ENCODE measurements at places on chromosomes 12 and 14.

GRCh38 chr14:28608851-28609828 is 157.4 kb upstream of the FOXG1 start:
- no peak for DNase-seq

- DNase-seq: no peak
Observed at GRCh38 chr12:100632445-100632892, 59.0 kb downstream of the GAS2L3 start.

DNA sequence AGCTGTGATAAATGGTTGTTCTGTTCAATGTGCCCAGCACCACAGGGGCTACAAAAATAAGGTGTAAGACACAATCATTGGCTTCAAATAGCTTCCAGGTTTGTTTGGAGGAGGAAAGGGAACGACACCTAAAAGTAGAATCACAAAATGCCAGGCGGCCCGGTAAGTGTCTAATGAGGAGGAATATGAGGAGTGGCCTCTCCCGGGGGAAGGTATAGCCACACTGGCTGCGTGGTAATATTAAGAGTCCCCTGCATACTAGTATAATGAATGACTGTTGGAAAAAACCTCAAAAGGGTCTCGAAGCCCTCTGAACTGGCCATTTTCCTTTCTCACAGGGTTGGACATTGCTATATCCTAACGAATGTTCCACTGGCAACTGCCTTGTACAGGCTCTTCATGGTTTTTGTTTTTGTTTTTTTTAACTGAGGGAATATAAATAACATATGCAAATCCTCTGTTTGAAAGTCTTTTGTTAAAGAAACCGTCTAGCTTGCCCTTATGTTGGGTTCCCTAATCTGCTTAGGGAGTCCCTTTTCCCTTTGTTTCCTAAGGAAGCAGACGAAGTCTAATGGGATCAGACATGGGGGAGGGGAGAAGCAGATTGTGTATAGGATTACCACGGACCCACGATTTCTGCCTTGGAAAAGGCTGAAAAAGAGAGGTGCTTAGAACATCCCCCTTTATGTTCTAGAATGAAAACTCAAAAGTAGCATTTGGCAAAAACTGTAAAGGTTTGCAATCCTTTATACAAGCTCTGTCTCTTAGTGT is 4.2 kb downstream of the CCDC60 start:
- no peak for DNase-seq

- no peak for DNase-seq
Observed at GRCh38 chr14:89171168-89171567, 245.9 kb downstream of the FOXN3 start.

GRCh38 chr12:91388573-91388972 is 206.0 kb upstream of the DCN start:
- no peak for DNase-seq

- DNase-seq: no peak
Observed at GRCh38 chr14:64965356-64966000, 6.7 kb downstream of the RAB15 start.

DNA sequence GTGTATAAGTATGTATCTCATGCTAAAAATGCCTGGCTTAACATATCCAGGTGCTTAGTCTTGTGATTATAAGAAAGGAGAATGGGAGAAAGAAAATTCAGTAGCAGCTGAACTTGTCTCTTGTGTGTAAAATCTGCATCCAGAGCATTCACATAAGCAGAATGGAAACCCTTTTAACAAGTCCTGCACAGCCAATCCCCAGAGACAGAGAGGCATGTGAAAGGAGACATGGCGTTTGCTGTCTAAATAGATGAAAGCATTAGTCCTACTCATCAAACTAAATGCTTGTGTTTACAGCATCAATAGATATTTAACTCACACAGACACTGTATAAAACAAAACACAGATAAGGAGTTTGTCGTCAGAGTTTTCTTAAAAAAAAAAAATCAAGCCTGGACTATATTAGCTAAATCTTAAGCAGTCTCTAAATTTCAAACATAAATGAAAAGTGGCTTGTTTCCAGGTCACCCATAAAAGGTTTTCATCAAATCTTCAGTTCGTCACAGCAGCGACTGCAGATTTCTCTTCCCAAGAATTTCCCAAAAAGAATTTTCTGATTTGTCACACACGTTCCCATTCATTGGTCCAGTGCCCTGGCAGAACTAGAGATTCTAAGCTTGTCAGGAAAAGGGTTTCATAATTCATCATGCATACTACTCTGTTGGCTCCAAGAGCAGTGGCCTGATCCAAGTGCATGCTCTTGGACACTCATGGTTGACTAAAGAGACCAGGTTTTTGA is 249.2 kb downstream of the BTG1 start:
- DNase-seq: no peak

DNA sequence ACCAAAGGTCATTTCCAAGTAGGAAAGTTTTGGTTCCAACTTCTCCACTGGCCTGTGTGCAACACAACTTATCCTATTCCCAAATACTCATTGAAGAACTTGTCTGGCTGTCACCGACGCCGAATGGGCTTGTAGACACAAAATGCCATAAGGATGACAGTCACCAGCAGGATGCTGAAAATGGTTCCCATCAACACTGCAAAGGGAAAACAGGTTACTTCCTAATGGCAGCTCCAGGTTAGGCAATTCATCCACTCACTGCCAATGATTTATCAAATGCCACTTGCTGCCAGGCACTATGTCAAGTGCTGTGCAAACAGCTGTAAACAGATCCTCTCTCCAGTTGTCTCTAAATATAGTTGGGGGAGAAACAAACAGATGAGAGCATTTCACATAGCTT is 6.1 kb downstream of the C12orf76 start:
- no peak for DNase-seq

- no peak for DNase-seq
Observed at GRCh38 chr12:76022506-76022905, 9.1 kb downstream of the PHLDA1 start.

DNA sequence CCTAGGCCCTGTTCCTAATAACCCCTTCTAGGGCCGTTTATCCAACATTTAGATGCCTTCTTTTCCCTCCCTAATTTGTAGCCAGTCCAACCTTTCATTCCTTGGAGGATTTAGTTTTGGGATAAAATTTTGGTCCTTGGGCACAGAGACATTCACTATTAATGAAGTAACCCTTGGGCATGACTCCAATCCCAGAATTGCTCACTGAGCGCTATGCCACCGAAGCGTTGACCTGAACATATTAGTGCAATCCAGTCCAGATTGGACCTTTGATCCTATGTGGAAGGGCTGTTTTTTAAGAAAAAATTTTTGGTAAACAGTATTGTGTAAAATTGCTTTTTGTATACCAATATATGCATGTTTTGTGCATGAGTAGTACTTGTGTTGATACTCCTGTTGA is 10.0 kb downstream of the DACT1 start:
- DNase-seq: no peak

- DNase-seq: no peak
Observed at GRCh38 chr12:91379051-91379775, 196.6 kb upstream of the DCN start.

All from T-helper 1 cell (primary cell).